Ureter (tissue), 1 donor: ENCODE measurements at places on chromosomes 12 and 14.

- no peak for DNase-seq
Measured at GRCh38 chr14:60250257-60251035, 1.4 kb downstream of the PPM1A start.

DNA sequence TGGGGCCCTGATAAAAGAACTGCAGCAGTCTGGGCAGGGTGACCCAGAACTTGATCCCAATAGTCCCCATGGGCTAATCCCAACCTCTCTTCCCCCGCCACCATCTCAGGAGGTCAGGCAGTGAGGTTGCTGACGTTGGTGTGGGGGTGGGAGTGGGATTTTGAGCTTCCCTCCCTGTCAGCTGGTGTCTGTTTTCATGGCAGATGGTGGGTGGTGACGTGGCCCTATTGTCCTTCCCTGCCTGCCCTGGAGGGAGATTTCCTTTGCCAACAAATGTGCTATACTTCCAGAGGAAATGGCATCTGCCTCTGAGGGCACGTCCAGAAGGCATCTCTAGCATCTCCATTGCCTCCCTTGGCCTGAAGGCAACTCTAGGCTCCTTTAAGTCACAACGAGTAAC is 37.7 kb downstream of the NEUROD4 start:
- no peak for DNase-seq

DNA sequence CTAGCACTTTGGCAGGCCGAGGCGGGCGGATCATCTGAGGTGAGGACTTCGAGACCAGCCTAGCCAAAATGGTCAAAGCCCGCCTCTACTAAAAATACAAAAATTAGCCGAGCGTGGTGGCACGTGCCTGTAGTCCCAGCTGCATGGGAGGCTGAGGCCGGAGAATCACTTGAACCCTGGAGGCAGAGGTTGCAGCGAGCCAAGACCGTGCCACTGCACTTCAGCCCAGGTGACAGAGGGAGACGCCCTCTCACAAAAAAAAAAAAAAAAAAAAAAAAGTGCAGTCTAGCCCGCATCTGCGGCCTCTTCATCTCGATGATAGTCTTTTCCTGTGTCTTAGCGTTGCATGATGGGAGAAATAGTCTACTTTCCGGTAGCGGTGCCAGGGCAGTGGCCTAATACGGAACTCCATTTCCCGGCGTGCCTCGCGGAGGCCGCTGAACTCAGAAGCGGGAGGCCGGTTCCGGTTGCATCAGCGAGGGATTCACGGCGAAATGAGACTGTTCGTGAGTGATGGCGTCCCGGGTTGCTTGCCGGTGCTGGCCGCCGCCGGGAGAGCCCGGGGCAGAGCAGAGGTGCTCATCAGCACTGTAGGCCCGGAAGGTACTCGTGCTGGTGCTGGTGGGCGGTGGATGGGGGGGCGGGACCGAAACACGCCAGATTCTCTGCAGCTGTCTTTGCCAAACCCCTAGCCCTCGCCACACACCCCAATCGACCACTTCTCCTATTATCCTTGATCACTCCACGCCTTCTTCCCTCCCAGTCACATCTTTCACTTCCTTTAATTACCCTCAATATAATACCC is at the start of gene MARS1:
Gene MARS1 (plus strand): TSS at position 472 of the 805 bp plus-strand sequence. CDS start 23 bp downstream, at position 495.
- peak; percentile 95 for DNase-seq

DNA sequence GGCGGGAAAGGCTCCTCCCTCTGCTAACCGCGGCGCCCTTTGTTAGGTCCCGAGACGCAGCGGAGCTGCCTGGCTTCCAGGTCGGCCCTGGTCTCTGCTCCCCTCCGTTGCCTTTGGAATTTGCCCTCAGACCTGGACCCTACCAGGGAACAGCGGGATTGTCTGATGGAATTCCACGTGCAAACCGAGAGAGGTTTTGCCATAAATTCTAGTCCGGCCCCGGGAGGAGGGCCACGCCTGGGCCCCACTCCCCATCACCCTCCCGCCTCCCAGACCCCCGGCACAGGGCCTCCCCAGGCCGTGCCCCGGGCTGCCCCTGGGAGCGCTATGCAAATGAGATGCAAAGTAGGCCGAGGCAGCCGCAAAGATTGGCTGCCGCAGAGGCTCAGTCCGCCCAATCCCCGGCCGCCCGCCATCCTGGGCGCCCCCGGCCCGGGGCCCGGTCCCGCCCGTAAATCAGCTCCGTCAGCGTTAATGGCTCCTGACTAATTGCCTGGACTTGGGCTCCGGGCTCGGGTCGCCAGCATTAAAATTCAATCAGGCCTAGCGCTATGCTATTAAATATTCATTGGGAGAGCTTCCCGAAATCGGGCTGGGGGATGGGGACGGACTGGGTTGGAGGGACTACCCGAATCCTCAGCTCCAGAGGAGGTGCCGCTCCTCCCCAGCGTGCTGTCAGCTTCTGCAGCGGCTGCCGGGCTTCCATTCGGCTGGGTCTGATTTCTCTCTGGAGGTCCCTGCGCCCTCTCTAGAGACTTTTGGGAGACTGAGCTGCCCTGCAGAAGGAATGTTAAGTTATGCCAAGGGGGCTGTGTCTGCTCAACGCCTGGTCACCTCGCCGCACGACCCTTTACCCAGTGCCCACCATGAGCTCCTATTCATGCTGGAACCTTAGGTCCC is 15.7 kb upstream of the FIGNL2 start:
- no peak for DNase-seq

- no peak for DNase-seq
Measured at GRCh38 chr14:63269561-63270225, 49.0 kb downstream of the GPHB5 start.

DNA sequence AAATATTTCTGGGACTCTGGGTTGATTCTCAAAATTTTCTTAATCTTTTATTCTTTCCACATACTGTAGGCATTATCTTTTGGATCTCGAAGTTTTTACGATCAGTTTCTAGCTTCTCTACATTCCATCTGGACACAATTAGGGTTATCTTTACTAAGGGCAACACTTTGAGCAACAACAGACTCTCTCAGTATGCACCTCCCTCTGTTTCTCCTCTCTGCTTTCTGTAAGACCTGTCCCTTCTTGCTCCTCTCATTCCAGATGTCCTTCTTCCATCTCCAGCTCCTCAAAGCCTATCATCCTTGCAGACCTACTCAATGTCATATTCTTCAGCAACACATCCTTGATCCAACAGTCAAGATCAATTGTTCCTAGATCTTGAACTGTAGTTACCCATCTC is 457.0 kb downstream of the SLC6A15 start:
- no peak for DNase-seq

GRCh38 chr12:50271724-50272247 is 11.5 kb downstream of the LIMA1 start:
- no peak for DNase-seq

- no peak for DNase-seq
Measured at GRCh38 chr14:97010491-97011160, 213.4 kb downstream of the VRK1 start.

DNA sequence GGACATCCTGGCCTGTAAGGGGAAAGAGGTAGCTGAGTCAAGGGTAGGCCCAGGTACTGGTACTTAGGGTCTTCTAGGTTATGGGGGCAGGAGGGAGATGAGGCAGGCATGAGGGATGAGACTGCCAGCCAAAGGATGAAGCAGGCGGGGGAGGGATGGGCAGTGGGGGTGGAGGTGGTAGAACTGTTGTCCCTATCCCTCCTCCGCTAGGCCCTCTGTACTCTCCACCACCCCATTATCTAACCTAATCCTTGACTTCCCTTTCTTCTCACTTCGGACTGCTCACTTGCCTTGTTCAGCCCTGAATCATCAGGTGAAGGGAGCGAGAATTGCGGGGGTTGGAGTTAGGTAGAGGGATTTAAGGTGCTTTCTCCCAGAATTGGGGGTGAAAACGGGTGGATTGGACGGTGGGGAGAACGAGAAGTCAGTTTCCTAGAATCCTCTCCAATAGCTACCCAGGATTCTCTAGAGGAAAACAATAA is 562 bp downstream of the PAN2 start:
- no peak for DNase-seq

DNA sequence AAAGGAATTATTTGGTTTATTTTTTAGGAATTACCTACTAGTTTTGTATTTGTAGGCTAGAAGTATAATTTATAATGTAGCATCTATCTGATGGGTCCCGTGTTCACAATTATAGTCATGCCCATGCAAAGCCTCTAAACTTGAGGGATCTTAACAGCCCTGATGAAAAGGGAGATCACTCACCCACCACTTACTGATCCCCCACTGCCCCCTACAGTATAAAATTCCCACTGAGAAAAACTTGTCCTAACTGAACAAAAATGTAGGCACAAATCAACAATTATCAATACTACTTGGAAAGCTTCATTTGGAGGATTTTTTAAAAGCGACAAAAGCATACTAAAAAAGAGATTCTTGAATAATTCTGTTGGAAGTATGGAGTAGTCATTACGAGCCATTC is 21.0 kb downstream of the WIF1 start:
- no peak for DNase-seq

- DNase-seq = no peak
Measured at GRCh38 chr12:94458877-94459727, 565 bp downstream of the CEP83 start.

- DNase-seq = no peak
Measured at GRCh38 chr14:100859781-100860180, 33.9 kb downstream of the MEG3 start.
